ENCODE measurements at places on chromosomes 13 and 19.

DNA sequence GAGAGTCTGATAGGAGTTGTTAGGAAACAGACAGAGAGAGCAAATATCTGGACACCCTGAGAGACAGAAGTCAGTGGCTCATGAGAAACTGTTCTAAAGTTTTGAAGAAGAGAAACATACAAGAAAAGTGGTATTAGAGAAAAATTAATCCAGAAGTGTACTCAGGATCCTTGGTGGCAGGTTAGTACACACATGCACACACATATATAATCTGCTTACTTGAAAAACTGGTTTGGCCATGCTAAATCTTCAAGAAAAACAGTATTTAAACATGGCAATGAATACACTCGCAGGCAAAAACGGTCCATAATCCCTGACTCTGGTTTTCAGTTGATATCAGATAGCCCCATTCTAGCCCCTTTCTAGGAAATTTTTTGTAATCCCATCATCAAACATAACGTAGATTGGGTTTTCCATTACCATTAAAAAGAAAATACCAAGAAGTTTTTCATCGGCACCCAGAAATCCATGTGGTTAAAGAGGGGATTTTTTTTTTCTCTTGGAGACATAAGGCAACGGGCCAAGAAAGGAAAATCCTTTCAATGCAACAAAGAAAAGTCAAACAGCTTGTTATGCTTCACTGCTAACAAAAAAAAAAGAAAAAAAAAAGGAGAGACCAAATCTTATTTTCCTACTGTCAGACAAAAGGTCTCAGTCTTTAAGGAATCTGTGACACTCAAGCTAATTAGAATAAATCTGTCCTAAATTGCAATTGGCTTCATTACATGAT is 178.0 kb upstream of the MIR17HG start:
- no peak for DNase-seq

DNA sequence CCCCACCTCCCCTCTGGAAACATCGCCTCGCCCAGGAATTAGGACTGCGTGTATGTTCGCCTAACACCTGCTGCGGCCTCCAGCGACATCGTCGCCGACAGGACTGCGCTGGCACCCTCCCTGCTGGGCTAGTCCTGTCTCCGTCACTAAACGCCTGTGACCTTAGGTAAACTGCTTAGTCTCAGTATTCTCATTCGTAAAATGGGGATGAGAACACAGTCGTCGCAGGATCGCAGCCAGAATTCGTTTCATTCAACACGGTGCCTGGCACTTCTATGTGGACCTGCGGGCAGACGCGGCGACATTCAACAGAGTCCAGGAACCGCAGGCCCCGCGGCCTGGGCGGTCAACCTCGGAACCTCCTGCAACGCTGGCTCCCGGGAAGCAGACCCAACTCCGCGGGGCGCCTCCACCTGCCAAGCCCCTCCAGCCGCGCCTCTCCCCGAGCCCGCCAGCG is 485 bp downstream of the CRYL1 start:
- no peak for DNase-seq

DNA sequence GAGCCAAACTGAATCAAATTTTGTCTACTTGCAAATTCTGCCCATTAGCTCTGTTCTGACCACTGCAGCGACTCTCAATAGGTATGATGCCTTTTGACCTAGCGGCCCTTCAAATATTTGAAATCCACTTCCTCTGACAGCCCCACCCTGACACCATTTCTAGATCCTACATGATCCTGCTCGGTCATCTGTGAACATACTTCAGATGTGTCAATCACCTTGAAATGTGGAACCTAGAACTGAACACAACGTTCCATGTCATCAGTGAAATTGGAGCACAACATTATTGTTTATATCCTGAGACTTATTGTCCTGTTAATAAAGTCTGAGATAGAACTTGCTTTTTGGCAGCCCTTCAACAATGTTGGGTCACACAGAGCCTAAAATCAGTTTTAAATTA is 98.2 kb downstream of the UBL3 start:
- DNase-seq, result no peak

DNA sequence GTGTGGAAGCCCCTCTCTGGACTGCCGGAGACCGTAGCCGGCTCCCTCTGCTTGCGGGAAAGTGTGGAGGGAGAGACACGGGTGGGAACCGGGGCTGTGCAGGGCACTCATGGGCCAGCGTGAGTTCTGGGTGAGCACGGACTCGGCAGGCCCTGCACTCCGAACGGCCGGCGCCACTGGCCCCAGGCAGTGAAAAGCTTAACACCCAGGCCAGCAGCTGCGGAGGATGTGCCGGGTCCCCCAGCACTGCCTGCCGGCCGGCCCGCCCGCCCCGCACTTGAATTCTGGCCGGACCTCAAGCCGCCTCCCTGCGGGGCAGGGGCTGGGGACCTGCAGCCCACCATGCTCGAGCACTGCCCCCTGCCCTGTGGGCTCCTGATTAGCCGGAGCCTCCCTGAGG is 147.0 kb downstream of the FGF9 start:
- no peak for DNase-seq

DNA sequence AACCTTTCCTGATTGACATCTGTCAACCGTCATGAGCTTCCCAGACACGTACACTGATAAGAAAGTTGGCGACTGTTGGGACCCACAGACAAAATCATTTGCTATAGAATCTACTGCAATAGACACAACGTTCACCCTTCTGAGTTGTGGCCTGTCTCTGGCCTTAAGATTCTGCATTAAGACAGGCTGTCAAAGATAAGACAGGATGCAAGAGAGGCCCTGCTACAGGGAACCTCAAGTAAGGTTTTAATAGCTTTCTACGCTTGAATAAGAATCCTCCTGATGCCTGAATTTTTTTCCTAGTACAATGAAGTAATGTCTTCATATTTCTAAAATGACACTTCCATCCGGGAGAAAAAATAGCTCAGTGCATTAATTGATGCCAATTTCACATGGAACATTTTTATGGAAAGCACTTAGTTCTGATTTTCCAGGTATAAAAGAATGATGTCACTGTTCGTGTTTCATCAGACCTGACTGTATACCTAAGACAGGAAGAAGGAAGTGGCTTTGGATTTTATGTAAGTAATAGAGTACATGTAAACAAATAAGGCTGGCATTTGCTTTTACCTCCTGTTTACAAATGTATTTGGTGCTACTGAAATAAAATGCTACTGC is 275.2 kb upstream of the GPC6 start:
- no peak for DNase-seq

- peak; percentile 83 for DNase-seq
These were observed 63.6 kb downstream of the RASA3 start for GRCh38 chr13:114068656-114069318.

GRCh38 chr19:18785179-18786124 is 5.7 kb downstream of the COMP start:
- DNase-seq, result peak; percentile 32

GRCh38 chr13:41673640-41674039 is 216.3 kb downstream of the RGCC start:
- DNase-seq, result no peak

GRCh38 chr19:2053601-2054389 is 2.8 kb upstream of the MKNK2 start:
- DNase-seq, result peak; percentile 77

All from HCEC 1CT (cell line).